ENCODE measurements at places on chromosomes 5 and 9. TPM values are rescaled to one million over a fixed set of nuclear protein-coding genes. Genes with fewer than 3 reads are reported as not detected.

The NEK6 gene
- total RNA-seq = 27.5 TPM

The TIMD4 gene
- not detected for total RNA-seq

The RAB3C gene
- total RNA-seq = not detected

The DNM1 gene
- total RNA-seq = 2.0 TPM

The GABRA6 gene
- total RNA-seq = not detected

The DOCK8 gene
- 5.7 TPM for total RNA-seq

The WDR38 gene
- not detected for total RNA-seq

The PSIP1 gene
- 55.3 TPM for total RNA-seq

The WNT8A gene
- total RNA-seq = not detected
